Vagina (tissue), 2 donors: ENCODE measurements at places on chromosomes 2 and 18. TPM values are rescaled to one million over a fixed set of nuclear protein-coding genes. Genes with fewer than 3 reads are reported as not detected.

DNA sequence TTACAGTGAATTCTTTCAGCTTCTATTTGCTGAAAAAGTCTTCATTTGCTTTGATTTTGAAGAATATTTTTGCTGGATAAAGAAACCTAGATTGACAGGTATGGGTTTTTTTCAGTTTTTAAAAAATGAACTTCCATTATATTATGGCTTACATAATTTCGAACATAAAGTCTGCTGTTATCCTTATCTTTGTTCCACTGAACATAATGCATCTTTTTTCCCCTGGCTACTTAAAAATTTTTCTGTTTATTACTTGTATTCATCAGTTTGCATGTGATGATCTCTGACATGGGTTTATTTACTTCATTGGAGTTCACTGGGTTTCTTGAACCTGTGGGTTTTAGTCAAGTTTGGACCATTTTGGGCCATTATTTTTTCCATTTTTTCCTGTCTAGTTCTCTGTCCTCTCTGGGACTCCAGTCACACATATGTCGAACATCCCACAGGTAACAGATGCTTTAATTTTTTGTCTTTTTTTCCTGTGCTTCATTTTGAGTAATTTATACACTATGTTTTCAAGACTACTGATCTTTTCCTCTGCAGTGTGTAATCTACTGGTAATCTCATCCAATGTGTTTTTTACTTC lies 33.1 kb downstream of the SEC11C start:
- H3K4me1 ChIP-seq = no peaks in the 10 kb centered on the region
- H3K27me3 ChIP-seq = no peaks in the 10 kb centered on the region
- H3K4me3 ChIP-seq = no peak overlapping the region
- H3K36me3 ChIP-seq = no peaks in the 10 kb centered on the region

The MYL1 gene
- total RNA-seq = not detected

DNA sequence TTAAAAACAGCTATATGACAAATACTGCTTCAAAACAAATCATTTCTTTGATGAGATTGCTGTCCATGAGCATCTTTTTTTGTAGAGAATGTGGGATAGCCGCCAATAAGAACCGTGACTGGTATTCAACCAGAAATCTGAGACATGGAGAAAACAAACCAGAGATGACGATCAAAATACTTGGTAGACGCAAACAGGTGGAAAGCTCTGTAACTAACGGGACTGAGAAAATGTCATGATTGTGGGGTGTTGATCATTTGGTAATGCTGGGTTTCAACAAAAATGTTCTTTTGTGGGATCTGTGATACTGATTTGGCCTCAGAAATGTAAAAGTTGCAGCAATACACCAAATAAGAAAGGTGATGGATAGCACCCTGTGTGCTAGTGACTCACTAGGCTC lies 364.8 kb downstream of the NYAP2 start:
- H3K4me1 ChIP-seq = no peaks in the 10 kb centered on the region
- no peaks in the 10 kb centered on the region for H3K36me3 ChIP-seq
- H3K4me3 ChIP-seq = no peak overlapping the region

The REL gene
- 29.0 TPM for total RNA-seq

DNA sequence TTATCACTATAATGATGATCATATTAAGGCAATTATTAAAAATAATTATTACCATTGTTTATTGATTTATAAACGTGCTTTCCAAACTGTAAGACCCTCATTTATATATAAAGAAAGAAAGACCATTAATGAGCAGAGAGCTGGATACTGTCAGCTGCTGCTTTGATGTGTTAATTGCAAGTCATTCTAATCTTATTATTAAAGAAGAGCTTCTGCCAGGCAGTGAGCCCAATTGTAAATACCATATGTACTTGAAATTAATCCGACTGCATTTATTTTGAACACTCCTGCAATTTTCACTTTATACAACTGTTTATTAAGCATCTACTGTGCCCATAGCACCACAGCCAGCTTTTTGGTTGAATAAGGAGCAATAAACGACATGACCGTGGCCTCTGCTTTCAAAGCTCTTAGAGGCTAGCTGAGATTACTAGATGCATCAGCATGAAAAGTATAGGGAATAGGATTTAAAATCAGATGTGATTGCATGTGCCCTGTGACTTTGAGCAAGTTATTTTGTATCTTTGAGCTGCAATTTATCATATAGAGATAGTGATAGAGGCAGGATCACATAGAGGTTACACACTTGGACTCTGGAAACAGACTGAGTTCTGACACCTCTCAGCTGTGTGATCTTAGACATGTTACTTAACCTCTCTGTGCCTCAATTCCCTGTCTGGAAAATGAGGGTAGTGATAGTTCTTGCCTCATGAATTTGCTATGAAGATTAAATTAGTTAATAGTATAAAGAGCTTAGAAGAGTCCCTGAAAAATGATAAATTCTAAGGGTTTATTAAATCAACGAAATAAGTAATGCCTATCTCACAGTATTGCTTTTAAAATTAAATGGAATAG lies 83.4 kb downstream of the MYCN start:
- no peaks in the 10 kb centered on the region for H3K36me3 ChIP-seq
- H3K27me3 ChIP-seq = no peaks in the 10 kb centered on the region
- no peaks in the 10 kb centered on the region for H3K4me1 ChIP-seq
- H3K27ac ChIP-seq = no peak overlapping the region

- no peaks in the 10 kb centered on the region for H3K4me1 ChIP-seq
- H3K27ac ChIP-seq = no peak overlapping the region
- no peaks in the 10 kb centered on the region for H3K36me3 ChIP-seq
- DNase-seq = no peak
Observed at GRCh38 chr2:214265991-214266489, 144.8 kb upstream of the VWC2L start.

DNA sequence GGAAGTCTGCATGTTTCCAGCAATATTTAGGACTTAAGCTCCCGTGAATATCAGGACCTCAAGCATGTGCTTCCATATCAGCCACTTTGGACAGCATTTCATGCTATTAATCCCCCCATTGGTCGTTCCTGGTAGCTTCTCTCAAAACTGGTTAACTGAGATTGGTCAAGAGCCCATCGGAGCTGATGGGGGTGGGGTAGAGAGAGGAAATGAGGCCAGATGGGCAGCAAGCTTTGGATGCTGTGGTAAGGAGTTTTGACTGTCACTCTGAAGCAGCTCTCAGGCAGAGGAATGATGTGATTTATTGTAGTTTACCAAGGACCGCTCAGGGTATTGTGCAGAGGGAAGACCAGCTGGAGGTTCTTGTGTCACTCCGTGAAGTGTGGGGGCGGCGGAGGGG lies 81.8 kb downstream of the FAM168B start:
- H3K36me3 ChIP-seq = no peaks in the 10 kb centered on the region
- no peak overlapping the region for H3K4me3 ChIP-seq
- H3K27me3 ChIP-seq = no peaks in the 10 kb centered on the region
- peaks cover 3% of the 10 kb centered on the region for H3K4me1 ChIP-seq
- DNase-seq = no peak
- no peak overlapping the region for H3K27ac ChIP-seq

- H3K4me1 ChIP-seq = peaks cover 11% of the 10 kb centered on the region
- H3K36me3 ChIP-seq = no peaks in the 10 kb centered on the region
- H3K4me3 ChIP-seq = no peak overlapping the region
- no peak for DNase-seq
- no peaks in the 10 kb centered on the region for H3K27me3 ChIP-seq
Observed at GRCh38 chr2:72895759-72896281, 8.6 kb downstream of the SPR start.
